ENCODE measurements at places on chromosomes 6 and 20.

DNA sequence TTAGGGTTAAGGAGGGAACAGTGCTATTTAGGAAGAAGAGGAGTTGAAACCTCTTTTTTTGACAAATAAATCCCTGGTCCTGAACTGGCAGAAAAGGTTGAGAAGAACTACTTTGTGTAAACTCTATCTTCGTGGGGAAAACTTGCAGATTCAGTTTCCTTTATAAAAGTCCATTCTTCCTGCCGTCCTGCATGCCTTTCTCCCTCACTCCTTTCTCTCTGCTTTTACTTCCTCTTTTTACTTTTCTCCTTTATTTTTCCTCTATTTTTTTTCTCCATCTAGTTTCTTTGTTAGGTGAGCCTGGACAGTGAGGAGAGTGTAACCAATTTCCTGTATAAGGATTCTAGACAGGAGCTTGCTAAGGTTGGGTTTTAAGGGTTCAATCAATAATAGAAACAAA, 52.7 kb downstream of the TPBG start:
- no peak for DNase-seq

GRCh38 chr6:45533386-45533785, 155.7 kb upstream of the SUPT3H start:
- DNase-seq = no peak

GRCh38 chr6:55836945-55837344, 38.4 kb downstream of the BMP5 start:
- no peak for DNase-seq

DNA sequence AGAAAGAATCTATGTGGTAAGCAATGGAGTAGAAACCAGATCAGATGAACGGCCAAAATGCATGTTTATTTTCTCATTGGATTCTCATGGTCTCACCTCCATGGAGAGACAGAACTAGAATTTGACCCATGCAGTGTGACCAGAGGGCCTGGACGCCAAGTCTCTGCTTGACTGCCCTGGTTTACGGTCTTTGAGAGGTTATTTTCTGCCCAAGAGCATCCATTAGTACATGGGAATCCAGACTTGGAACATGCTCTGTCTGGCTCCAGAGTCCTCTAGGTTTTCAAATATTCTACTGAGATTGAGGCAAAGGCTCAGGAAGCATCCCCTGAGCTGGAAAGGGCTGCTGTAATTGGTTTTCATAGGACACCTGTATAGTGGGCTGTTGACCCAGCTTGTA, 45.5 kb upstream of the UST start:
- no peak for DNase-seq

GRCh38 chr6:144853603-144854002, 568.5 kb downstream of the UTRN start:
- DNase-seq = no peak

DNA sequence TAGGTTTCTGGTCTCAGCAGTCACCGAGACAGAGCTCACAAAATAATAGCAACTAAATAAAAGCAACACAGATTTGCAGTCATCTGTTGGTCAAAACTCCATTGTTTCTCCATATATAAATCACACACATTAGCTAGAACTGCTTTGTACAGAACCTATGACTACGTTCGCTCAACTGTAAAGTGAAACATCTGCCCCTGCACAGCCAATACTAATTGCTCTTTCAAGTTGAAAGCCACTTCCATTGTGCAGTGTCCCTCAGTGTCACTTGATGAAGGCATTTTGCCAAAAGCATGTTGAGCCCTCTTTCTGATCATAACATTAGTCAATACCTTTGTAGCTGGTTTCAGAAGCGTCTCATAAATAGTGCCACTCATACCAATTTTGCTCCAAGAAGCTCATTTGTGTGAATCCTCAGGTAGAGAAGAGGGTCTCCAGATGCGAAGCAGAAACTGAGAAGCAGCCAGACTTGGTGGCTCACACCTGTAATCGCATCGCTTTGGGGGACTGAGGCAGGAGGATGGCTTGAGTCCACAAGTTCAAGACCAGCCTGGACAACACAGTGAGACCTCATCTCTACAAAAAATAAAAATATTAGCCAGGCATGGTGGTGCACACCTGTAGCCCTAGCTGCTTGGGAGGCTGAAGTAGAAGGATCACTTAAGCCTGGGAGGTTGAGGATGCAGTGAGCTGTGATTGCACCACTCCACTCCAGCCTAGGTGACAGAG, 68.9 kb downstream of the PERP start:
- no peak for DNase-seq

GRCh38 chr6:45491048-45491735, 113.5 kb upstream of the SUPT3H start:
- no peak for DNase-seq

DNA sequence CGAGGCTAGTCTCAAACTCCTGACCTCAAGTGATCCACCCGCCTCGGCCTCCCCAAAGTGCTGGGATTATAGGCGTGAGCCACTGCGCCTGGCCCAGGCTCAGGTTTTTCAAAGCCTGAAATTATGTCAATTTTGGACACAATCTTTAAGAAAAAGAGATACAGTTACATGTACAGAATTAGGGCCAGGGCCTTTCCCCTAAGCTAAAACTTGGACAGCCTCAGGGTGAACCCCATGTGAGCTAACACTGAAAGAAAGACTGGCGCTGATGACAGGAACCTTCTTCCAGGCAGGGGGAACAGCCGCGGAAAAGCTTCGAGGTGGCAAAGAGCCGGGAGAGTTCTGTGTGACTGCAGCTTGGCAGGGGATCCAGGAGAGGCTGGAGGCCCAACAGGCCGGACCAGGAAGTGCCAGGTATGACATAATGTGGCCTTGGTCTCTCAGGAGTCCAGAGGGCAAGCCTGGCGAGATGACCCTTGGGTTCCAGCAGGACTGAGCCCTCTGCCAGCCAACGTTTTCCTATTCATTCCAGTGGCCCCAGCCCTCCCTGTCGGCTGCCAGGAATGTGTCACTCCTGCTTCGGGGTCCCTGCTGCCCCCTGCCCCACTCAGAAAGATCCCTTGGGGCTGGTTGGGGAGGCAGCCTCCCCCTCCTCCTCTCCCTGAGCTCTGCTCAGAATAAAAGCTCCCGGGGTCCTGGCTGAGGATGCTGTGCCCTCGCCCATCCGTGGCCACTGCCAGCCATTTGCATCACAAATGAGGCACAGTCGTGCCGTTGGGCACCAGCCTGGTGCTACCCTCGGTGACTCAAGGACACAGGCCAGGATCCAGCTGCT, 37.3 kb downstream of the RBM38 start:
- no peak for DNase-seq

DNA sequence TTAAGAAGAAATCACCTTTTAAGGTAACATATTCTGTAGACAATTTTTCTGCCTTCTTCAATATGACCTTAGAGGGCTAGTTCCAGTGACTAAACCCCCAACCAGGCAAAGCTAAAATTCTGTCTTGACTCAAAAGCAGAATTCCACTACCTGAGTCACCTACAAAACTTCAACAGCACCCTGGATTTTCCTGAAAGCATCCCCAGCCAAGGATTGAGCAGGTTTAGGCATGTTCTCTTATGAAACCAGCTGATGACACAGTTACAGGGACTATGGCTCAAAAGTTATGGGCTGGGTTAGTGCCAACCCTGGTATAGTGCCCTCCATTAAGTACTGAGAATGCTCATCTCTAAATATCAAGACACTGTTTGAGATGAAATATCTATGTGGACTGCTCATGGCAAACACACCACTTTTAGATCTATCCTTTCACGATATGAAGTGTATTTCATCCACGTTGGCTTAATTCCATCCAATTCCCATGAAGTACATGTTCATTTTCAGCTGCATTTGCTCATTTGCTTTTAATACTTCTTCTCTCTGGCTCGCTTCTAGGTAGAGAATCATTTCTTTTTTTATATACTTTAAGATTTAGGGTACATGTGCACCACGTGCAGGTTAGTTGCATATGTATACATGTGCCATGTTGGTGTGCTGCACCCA, 53.6 kb upstream of the TNFAIP3 start:
- DNase-seq = no peak

DNA sequence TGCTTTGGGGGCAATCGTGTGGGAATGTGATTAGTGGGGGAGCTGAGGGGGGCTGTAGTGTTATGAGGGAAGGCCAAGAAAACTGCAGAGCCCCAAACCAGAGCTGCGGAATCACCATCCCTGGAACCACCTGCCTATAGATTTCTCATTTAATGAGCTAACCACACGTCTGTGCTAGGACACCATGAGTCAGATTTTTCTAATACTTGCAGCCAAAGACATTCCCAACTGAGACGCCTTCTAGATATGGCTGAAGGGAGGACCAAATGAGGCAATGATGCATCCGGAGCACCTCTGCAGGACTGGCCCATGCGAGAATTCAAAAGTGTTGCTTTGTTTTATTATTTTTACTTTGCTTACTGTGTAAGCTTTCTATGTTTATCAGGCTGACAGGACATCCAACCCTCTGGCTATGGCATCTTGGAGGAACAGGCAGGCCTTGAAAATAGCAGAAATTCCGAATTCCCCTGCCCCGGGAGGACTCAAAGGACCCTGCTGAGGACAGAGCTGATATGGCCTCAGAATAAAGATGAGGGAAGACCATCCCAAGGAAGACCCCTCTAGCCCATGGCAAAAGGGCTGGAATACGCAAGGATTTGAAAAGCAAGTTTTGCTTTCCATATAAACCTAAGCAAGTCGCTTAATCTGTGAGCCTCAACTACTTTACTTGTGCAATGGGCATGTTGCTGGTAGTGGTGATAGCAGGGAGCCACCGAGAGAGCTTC, 3.1 kb upstream of the PTGIS start:
- no peak for DNase-seq

GRCh38 chr6:38493931-38494547, 145.7 kb downstream of the BTBD9 start:
- peak; percentile 13 for DNase-seq

- no peak for DNase-seq
These were observed 45.9 kb upstream of the SCGN start for GRCh38 chr6:25606151-25606550.

DNA sequence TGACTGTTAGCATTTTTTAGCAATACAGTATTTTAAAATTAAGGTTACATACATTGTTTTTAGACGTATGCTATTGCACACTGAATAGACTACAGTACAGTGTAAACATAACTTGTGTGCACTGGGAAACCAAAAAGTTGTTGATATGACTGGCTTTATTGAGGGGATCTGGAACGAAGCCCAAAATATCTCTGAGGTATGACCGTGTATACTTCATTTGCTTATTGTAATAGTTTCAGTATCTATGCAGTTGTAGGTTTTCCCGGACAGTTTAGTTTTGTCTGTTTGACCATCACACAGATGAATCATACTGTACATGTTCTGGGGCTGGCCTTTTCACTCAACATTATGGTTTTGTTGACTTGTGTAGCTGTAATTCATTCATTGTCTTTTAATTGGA, 6.9 kb upstream of the ZBTB12 start:
- no peak for DNase-seq

DNA sequence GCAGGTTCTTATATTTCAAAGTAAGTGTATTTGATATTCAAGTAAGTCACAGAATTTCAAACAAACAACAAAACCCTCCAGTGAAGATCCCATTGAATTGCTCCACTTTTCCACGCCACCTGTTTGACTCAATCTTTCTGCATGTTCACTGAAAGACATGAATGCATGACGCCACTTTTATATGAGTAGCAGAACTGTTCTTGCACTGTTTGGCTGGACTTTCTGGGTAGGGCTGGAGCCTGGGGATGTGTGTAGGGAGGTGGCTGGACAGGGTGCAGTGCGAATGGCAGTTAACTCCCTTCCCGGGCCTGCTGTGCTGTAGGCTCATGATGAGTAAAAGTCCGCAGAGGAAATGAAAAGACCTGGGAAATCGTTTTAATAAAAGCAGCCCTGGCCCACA, 39.7 kb downstream of the IL20RA start:
- DNase-seq = no peak
